ENCODE measurements at places on chromosomes 1 and 21. TPM values are rescaled to one million over a fixed set of nuclear protein-coding genes. Genes with fewer than 3 reads are reported as not detected.

- H3K36me3 ChIP-seq, result no peaks in the 10 kb centered on the region
- no peaks in the 10 kb centered on the region for H3K27me3 ChIP-seq
- H3K27ac ChIP-seq, result no peak overlapping the region
- peaks cover 11% of the 10 kb centered on the region for H3K4me1 ChIP-seq
- DNase-seq, result no peak
- no peak overlapping the region for H3K4me3 ChIP-seq
Observed at GRCh38 chr1:64616039-64616438, 128.8 kb upstream of the RAVER2 start.

GRCh38 chr1:52237430-52237829, 95.5 kb downstream of the ZFYVE9 start:
- DNase-seq, result no peak
- H3K27me3 ChIP-seq, result peaks cover 67% of the 10 kb centered on the region
- H3K27ac ChIP-seq, result no peak overlapping the region

DNA sequence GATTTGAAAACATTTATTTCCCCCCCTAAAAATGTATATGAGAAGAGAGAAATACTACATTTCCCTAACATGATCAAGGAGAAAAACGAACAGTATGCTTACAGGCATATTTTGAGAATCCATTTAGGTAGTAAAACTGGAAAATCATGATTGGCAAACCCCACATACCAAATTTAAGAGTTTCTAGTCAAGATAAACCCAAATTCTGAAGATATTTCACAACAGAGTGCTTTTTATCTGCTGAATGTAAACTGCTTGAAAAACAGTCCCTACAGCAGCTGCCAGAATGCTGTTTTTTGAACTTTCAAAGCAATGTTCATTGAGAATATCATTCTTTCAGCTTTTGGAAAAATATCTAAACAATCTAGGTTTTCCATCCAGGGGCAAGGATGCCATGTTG, 31.0 kb downstream of the ASH1L start:
- H3K27ac ChIP-seq, result no peak overlapping the region
- no peaks in the 10 kb centered on the region for H3K27me3 ChIP-seq
- H3K4me1 ChIP-seq, result peaks cover 55% of the 10 kb centered on the region
- H3K4me3 ChIP-seq, result no peak overlapping the region

SLC2A5 gene
- total RNA-seq, result 29.5 TPM

DNA sequence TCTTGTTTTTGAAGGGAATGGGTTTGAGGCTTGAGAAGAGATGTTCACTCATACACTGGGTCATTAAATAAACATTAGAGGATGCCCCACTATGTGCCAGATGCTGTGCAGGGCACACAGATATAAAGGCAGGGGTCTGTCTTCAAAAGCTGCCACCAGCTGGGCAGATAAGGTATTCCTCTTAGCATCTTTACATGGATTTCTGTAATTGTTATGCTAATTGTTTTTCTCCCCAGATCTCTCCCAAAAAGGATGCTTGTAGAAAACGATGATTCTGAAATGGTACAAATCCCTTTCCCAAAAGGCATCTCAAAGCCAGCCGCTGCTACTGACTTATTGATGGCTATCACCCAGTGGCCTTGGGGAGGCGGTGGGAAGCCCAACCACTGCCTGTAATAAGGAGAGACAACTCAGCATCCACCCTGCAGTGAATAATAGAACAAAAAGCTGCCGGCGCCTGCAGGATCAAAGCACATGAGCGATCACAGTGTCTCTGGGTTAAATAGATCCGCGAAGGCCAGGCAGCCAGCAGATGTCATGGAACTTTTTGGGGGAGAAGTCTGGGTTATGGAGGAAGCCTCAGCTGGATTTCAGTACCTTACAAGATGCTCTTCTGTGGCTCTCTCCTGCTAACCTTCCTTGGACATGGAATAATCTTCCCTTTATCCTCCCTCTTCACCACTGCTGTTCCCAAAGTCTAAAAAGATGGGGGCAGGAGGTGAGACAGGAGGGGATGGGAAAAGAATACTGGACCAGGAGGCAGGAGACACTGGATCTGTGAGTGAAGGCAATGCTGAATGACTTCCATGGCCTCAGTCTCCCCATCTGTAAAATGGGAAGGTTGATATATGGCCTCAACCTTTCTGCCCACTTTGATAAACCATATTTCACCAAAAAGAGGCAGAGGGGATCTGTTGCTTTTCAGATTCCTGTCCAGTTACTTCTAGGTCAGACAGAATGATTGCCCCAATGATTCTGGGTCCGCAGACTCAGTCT, 54.8 kb upstream of the CD34 start:
- no peaks in the 10 kb centered on the region for H3K36me3 ChIP-seq
- peaks cover 9% of the 10 kb centered on the region for H3K4me1 ChIP-seq
- no peak overlapping the region for H3K27ac ChIP-seq
- no peak for DNase-seq
- no peak overlapping the region for H3K4me3 ChIP-seq
- H3K27me3 ChIP-seq, result no peaks in the 10 kb centered on the region

ANKRD45 gene
- not detected for total RNA-seq

SMG7 gene
- total RNA-seq, result 73.3 TPM

DNA sequence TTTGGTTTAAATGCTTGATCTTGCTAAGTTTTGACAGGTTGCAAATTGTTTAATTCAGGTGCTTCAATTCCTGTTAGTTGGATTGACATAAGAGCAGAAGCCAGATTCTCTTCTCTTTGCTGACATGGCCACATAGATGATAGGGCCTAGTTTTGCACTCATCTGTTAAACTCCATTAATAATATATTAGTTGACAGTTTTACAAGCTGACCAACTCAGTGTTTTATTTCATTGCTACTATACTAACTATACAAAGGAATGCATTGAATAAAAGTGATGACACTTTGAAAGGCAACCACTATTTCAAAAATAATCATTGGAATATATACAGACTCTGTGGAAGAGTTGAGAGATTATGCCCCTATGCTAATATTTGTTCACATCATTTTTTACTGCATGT, 255.6 kb upstream of the DPYD start:
- H3K27ac ChIP-seq, result no peak overlapping the region
- H3K36me3 ChIP-seq, result no peaks in the 10 kb centered on the region
- no peaks in the 10 kb centered on the region for H3K4me1 ChIP-seq
- no peaks in the 10 kb centered on the region for H3K27me3 ChIP-seq
- DNase-seq, result no peak

ZFP69 gene
- total RNA-seq, result 7.5 TPM

GRCh38 chr1:20949871-20950590, 162.9 kb upstream of the HP1BP3 start:
- peaks cover 25% of the 10 kb centered on the region for H3K36me3 ChIP-seq
- H3K27ac ChIP-seq, result no peak overlapping the region
- DNase-seq, result no peak
- H3K4me3 ChIP-seq, result no peak overlapping the region
- no peaks in the 10 kb centered on the region for H3K27me3 ChIP-seq

- H3K36me3 ChIP-seq, result no peaks in the 10 kb centered on the region
- DNase-seq, result no peak
- no peak overlapping the region for H3K27ac ChIP-seq
- H3K4me3 ChIP-seq, result no peak overlapping the region
- H3K27me3 ChIP-seq, result no peaks in the 10 kb centered on the region
Observed at GRCh38 chr1:95655321-95656020, 421.5 kb downstream of the RWDD3 start.

- no peak overlapping the region for H3K27ac ChIP-seq
- H3K27me3 ChIP-seq, result no peaks in the 10 kb centered on the region
- H3K36me3 ChIP-seq, result no peaks in the 10 kb centered on the region
- H3K4me3 ChIP-seq, result no peak overlapping the region
- no peaks in the 10 kb centered on the region for H3K4me1 ChIP-seq
- no peak for DNase-seq
Observed at GRCh38 chr1:8047686-8048445, 21.8 kb upstream of the ERRFI1 start.

GRCh38 chr1:177368255-177368654, 197.5 kb downstream of the BRINP2 start:
- no peaks in the 10 kb centered on the region for H3K4me1 ChIP-seq
- no peak overlapping the region for H3K4me3 ChIP-seq
- no peak overlapping the region for H3K27ac ChIP-seq

GRCh38 chr1:41935226-41935625, 16.5 kb upstream of the HIVEP3 start:
- H3K27ac ChIP-seq, result no peak overlapping the region
- no peaks in the 10 kb centered on the region for H3K27me3 ChIP-seq
- H3K36me3 ChIP-seq, result no peaks in the 10 kb centered on the region
- H3K4me3 ChIP-seq, result no peak overlapping the region

- no peaks in the 10 kb centered on the region for H3K27me3 ChIP-seq
- H3K27ac ChIP-seq, result no peak overlapping the region
Observed at GRCh38 chr1:111392460-111392945, 35.0 kb downstream of the OVGP1 start.

- H3K27ac ChIP-seq, result no peak within 1 kb of the TSS
- no peak for DNase-seq
- H3K36me3 ChIP-seq, result no peaks in the 10 kb centered on the region
- H3K27me3 ChIP-seq, result peaks cover 59% of the 10 kb centered on the region
Observed at GRCh38 chr1:110605901-110606656, at the start of gene KCNA2. Gene KCNA2, minus strand, starts transcription at chr1:110606358. Its CDS starts 1,576 bp downstream, at chr1:110604782.

DNA sequence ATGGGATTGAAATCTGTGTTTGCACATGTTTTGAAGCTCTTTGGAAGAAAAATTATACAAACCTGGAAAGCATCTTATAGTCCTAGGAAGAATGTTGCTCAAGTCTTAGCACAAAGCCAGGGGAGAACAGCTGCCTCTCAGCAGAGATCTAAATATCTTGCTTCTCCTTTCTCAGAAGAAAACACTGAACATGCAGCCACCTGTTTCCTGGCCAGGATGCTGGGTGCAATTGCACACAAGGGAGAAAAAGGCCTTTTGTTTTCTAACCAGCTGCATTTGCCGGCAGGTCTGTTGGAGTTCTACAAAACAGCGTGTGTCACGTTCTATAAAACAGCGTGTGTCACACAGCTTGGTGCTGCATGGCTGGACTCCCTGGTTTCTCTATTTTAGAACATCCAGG, 259.6 kb upstream of the PLD5 start:
- H3K4me3 ChIP-seq, result no peak overlapping the region
- H3K27me3 ChIP-seq, result no peaks in the 10 kb centered on the region
- no peaks in the 10 kb centered on the region for H3K36me3 ChIP-seq
- peaks cover 65% of the 10 kb centered on the region for H3K4me1 ChIP-seq
- peak; percentile 71 for DNase-seq

GRCh38 chr1:233719655-233720341, 105.9 kb downstream of the KCNK1 start:
- no peaks in the 10 kb centered on the region for H3K36me3 ChIP-seq
- H3K4me1 ChIP-seq, result no peaks in the 10 kb centered on the region
- no peaks in the 10 kb centered on the region for H3K27me3 ChIP-seq

GRCh38 chr1:222817529-222817928, 2.7 kb downstream of the DISP1 start:
- no peak overlapping the region for H3K4me3 ChIP-seq
- H3K27ac ChIP-seq, result no peak overlapping the region
- peaks cover 17% of the 10 kb centered on the region for H3K4me1 ChIP-seq

GRCh38 chr1:84133479-84133878, 10.6 kb upstream of the PRKACB start:
- no peaks in the 10 kb centered on the region for H3K4me1 ChIP-seq
- H3K27ac ChIP-seq, result no peak overlapping the region
- H3K36me3 ChIP-seq, result no peaks in the 10 kb centered on the region
- no peak overlapping the region for H3K4me3 ChIP-seq

- DNase-seq, result no peak
- H3K36me3 ChIP-seq, result no peaks in the 10 kb centered on the region
- H3K4me1 ChIP-seq, result no peaks in the 10 kb centered on the region
- no peak overlapping the region for H3K27ac ChIP-seq
- H3K27me3 ChIP-seq, result no peaks in the 10 kb centered on the region
Observed at GRCh38 chr21:25626757-25627156, 12.3 kb upstream of the JAM2 start.

ERG gene
- not detected for total RNA-seq

IQCC gene
- total RNA-seq, result 2.1 TPM

DNA sequence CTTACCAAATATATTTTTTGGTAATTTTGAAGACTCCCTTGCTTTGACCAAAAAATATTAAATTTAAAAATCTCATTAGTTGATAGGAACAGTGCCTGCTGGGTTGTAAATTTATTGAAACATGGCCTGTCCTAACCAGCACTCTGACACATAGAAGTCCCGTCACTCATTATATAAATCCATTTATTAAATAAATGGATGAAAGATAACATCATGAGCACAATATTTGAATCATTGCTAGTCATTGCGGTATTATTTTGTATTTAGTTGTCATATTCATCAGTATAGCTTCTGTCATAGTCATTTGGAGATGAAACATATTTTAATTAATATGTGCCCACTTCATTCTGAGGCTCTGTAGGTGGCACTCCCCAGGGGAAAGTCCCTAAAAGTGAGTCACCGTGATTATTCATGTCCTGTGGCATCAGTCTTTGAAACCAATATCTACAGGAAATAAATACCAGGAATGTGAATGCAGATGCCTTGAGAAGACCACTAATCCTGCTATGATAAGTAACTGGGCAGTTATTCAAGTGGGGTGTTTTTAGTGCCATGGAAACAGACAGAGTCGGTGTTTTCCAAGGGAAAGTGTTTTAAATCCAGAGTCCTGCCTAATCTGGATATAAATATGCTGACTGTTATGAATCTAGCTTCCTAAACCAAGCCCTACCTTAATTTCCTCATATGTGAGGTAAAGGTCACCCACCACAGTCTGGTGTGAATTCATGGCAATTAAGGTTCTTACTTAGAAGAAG, 302.0 kb downstream of the DUSP10 start:
- no peaks in the 10 kb centered on the region for H3K27me3 ChIP-seq
- no peaks in the 10 kb centered on the region for H3K36me3 ChIP-seq
- H3K4me1 ChIP-seq, result peaks cover 11% of the 10 kb centered on the region
- no peak overlapping the region for H3K27ac ChIP-seq
- no peak overlapping the region for H3K4me3 ChIP-seq

Data from B cell (primary cell).